ENCODE measurements at places on chromosomes 11 and 22.

DNA sequence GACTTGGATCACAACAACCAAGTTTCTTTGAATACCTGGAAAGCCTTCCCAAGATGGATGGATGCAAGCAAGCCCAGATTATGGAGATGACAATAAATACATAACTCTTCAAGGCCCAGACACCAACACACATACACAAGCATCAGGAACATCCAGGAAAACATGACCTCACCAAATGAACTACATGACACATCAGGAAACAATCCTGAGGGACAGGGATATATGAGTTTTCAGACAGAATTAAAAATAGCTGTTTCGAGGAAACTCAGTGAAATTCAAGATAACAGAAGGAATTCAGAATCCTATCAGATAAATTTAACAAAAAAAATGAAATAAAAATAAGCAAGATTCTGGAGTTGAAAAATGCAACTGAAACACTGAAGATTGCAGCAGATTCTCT, 659.4 kb downstream of the METTL15 start:
- no peak for DNase-seq

GRCh38 chr11:102347462-102348370, 702 bp downstream of the BIRC2 start:
- peak; percentile 57 for DNase-seq

DNA sequence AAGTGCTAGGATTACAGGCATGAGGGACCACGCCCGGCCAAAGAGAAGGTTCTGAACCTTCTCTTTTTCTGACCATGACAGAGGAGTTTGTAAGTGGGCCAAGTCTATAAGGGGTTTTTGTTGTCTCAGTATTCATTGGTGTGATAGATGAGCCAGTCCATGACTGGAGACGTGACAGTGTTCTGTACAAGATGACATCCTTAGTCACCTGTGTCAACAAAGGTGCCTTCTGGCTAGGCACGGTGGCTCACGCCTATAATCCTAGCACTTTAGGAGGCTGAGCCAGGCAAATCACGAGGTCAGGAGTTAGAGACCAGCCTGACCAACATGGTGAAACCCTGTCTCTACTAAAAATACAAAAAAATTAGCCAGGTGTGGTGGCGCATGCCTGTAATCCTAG, 4.2 kb upstream of the KLHL22 start:
- DNase-seq = no peak

- DNase-seq = no peak
Observed at GRCh38 chr11:84069048-84069447, 782.9 kb upstream of the CCDC90B start.

- no peak for DNase-seq
Observed at GRCh38 chr11:38598418-38598817, 2000.4 kb upstream of the RAG2 start.

- no peak for DNase-seq
Observed at GRCh38 chr11:70775386-70776075, 377.2 kb downstream of the CTTN start.

- DNase-seq = no peak
Observed at GRCh38 chr22:46471901-46472721, 65.3 kb downstream of the CELSR1 start.

DNA sequence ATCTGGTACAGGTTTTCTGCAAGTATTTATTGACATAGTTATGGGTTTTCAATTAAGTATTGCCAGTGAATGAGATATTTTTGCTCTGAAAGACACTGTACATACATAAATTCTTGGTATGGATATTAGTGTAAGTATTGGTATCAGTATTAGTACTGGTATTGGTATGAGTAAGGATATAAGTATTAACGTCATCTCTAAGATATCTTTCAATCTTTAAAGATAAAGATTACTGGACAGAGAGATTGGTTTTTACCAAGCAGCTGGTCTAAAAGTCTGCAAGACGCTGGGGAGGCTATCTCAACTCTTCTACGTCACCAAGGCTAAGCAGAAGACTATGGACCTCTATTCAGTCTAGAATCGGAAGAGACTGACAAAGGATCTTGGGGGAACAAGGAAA, 234.5 kb downstream of the NXPE2 start:
- no peak for DNase-seq

DNA sequence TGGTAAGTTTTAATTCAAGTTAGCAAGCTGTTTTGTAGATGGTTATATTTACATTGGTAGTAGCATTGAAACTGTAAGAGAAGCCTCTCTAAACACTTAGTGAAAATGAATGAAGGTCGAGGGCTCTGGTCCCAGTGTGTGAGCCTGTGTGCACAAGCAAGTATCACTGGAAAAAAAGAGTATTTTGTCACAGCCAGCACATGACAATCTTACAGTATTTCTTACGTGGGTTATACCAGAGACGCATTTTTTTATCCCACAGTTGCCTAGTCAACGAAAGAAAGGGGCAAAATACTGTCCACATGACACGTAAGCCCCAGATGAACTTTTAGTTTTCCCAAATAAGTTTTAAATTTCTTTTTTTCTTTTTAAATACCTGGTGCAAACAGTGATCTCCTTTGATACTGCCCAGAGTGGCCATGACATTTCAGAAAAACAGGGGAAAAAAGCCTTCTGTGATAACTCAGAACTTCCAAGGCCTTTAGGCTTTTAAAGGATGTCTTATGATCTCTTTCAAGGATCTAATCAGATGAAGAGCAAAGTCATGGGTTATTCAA, 23.5 kb downstream of the RAB38 start:
- DNase-seq = no peak

- no peak for DNase-seq
Observed at GRCh38 chr22:50016988-50017700, 4.6 kb upstream of the IL17REL start.

GRCh38 chr22:46842606-46843005, 80.2 kb downstream of the TBC1D22A start:
- DNase-seq = no peak

- DNase-seq = no peak
Observed at GRCh38 chr22:36899498-36899897, 13.9 kb upstream of the CSF2RB start.

DNA sequence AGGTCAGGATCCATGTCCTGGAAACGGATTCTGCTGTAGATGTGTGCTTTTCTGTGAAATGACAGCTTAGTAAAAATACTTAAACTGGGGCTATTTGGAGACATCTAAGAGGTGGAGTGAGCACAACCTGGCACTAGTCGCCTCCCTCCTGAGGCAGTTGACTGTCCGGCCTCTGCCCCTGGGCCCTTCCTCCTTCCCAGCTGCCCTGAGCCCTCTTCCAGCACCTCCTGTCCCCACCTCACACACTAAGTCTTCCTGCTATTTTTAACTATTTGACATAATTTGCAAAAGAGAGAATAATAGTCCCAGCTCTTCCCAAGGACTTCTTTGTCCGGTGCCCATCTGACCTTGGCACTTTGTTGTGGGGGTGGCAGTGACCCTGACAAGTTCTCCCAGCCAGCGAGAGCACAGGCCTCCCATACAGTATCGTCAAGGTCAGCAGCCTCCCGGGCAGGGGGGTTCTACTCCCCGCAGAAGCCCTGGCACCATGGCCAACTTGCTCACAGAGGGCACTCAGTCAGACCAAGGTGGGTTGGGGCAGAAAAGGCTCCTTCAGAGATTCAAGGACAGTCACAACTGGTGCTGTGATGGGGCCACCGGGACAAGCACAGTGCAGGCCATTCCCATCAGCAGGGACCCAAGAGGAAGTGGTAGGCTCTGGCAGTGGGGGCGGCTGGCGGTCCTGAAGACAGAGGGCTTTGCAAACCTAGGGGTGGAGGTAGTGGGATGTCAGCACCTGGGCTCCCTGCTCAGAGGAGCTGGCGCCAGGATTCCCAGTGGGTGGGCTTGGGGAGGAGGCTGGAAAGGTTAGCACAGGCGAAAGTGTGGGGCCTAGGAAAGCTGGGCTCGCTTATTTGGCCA, 5.5 kb upstream of the NEAT1 start:
- DNase-seq = peak; percentile 56

- DNase-seq = no peak
Observed at GRCh38 chr11:85551881-85552280, 75.3 kb downstream of the DLG2 start.

- no peak for DNase-seq
Observed at GRCh38 chr11:19953336-19953735, 206.9 kb downstream of the DBX1 start.

DNA sequence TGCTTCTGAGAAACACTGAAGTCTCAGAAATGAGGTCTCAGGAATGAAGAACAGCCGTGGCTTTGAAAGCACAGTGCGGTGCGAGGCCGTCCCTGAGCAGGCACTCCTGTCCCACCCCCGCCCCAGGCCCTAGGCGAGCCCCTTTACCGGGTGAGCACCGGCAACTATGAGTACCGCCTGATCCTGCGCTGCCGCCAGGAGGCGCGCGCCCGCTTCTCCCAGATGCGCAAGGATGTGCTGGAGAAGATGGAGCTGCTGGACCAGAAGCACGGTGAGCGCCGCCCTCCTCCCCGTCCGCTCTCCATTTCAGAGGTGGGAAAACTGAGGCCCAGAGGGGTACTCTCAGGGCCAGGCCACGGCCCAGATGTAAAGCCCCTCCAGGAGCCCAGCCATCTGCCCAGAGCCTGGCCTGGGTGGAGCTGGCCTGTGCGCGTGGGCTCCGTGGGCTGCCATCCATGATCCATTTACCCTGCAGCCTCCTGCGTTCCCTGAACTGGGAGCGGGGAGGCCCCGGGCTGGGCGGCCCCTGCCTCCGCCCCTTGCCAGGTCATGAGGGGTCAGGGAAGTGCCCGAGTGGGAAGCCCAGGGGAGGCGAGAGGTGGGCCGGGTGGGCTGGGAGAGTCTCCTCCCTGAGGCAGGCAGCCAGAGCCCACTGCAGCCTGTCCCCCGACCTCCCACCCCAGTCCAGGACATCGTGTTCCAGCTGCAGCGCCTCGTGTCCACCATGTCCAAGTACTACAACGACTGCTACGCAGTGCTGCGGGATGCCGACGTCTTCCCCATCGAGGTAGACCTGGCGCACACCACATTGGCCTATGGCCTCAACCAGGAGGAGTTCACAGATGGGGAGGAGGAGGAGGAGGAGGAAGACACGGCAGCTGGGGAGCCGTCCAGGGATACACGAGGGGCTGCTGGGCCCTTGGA, 9.5 kb downstream of the SLC16A8 start:
- no peak for DNase-seq

DNA sequence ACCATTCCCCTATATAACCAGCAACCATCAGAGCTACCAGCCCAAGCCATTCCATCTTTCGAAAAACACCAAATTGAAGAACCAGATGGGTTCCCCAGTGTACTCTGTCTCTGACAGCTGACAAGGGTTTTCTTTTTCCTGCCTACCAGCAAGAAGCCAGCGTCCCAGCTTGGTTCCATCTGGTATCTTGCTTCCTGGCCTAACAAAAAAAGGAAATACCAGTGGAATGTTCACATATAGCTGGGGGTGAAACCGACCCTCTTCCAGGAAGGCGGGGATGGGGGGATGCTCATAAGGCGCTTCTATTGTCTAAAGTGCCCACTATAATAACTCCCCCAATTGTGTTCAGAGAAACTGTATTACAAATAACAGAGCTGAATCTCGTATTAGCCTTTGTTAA, 172.3 kb downstream of the LDLRAD3 start:
- DNase-seq = no peak

DNA sequence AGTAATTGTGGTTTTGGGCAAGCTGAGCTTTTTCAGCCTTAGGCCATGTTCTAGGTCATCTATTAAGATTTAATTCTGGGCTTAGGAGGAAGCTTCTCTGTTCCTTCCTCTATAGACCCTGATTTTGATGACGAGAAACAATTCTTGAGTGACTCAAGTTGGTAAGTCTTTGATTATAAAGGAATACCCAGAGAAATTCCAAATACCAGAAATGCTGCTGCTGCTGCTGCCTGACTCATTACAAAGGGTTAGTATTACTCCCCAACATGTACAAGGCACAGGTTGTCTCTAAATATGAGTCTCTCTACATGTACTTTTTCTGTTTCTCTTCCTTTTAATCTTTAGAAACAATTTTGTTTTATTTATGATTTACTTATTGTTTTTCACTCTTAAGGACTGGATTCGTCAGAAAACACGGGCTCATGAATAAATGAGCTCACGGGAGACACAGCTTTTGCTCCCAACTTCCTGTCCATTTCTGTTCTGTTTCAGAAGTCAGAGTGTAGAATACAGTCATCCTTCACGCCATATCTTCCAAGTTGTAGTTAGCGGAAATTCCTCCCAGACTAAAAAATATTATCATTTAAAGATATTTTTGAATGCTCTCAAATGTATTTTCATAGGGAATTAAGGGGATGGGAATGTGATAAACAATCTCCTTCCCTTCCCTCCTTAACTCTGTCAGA, 31.8 kb upstream of the RBMXL2 start:
- DNase-seq = no peak

- DNase-seq = no peak
Observed at GRCh38 chr11:103222806-103223205, 113.6 kb downstream of the DYNC2H1 start.

GRCh38 chr22:22981670-22982571, 88.4 kb upstream of the GNAZ start:
- no peak for DNase-seq

DNA sequence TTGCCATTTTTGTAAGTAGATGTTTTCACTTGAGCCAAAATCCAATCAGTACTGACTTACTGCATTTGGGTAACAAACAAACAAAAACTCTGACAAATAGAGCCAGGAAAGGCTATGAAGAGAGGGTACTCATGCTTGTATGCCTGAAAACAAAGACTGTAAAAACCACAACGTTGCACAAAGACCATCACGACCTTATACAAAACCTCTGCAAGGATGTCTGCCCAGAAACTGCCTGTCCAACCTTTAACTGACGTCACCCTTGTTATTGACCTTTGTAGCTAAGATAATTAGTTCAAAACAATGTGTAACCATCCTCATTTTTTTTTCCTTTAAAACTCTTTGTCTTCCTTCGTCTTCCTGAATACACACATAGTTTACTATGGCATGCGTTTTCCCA, 804 bp upstream of the CREBZF start:
- no peak for DNase-seq

GRCh38 chr11:12141283-12141682, 30.9 kb downstream of the MICAL2 start:
- no peak for DNase-seq

GRCh38 chr11:45815747-45816146, 10.8 kb downstream of the SLC35C1 start:
- no peak for DNase-seq

DNA sequence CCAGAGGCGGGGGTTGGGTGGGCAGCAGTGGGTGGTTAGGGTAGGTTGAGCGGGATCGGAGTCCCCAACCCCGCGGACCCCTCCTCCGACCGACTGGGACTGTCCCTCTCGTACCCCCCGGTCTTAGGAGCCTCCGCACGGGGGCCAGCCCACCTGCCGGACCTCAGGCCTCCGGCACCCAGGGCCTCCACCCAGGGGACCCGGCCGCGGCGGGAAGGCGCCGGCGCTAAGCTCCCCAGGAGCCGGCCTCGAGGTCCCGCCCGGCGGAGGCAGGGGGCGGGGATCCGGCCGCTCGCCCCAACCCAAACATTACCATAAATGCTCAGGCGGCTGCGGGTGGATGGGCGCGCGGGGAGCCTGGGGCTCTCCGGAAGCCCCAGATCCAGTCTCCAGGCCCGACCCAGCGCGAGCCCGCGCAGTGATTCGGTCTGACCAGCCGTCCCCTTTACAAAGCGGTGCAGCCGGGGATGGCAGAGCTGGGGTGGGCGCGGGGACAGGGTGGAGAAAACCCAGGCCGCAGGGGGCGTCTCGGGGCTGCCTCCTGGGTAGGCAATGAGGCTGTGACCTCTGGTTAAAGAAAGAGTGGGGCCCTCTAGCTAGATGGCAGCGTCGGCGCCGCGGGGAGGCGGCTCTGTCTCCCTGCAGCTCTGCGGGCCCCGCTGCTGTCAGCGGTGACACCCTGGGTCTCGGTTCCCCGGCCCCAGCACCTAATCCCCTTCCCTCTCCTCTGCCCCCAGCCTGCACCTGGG, 4.0 kb upstream of the MCAM start:
- DNase-seq = peak; percentile 69

- no peak for DNase-seq
Observed at GRCh38 chr11:19880088-19880345, 167.4 kb downstream of the NAV2 start.

- DNase-seq = no peak
Observed at GRCh38 chr11:123174196-123175183, 20.6 kb downstream of the CLMP start.

Measured in natural killer cell (primary cell).